Mucosa of gallbladder (tissue), 1 donor: ENCODE measurements at places on chromosomes 13 and 19. TPM values are rescaled to one million over a fixed set of nuclear protein-coding genes. Genes with fewer than 3 reads are reported as not detected.

TEKTIP1 gene
- 10.3 TPM for total RNA-seq

DPF1 gene
- total RNA-seq = 0.12 TPM

PSG11 gene
- not detected for total RNA-seq

ZNF573 gene
- total RNA-seq = 8.3 TPM

LPAR2 gene
- 44.3 TPM for total RNA-seq

YJEFN3 gene
- 8.9 TPM for total RNA-seq

KLK2 gene
- total RNA-seq = not detected

RASAL3 gene
- 9.7 TPM for total RNA-seq

SPTBN4 gene
- total RNA-seq = 3.5 TPM

ZNF677 gene
- total RNA-seq = 21.4 TPM
